ENCODE measurements at places on chromosomes 7 and 10.

DNA sequence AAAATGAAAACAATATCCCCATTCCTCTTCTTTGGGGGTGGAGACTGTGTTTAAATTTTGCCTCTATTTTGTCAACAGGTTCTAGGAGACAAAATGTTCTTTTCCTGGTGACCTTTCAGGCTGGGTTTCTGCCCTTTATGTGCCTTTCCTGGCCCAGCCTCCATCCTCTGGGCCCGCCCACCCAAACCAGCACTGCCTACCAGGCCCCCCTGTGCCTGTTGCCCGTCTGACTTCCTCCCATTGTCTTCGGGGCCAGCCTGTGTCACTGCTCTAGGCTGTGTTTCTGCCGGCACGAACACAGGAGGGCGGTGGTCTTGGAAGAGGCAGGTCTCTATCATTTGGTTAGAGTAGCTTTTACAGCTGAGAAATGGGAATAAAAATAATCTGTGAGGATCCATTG is 13.9 kb downstream of the TSPAN14 start:
- no peak for DNase-seq

- DNase-seq, result peak; percentile 89
Observed at GRCh38 chr10:112949875-112950507, at the start of gene TCF7L2. TCF7L2 (plus strand) TSS chr10:112950247; CDS start chr10:112950757, 510 bp downstream.

GRCh38 chr10:119190353-119190752 is 11.7 kb upstream of the PRDX3 start:
- peak; percentile 92 for DNase-seq

DNA sequence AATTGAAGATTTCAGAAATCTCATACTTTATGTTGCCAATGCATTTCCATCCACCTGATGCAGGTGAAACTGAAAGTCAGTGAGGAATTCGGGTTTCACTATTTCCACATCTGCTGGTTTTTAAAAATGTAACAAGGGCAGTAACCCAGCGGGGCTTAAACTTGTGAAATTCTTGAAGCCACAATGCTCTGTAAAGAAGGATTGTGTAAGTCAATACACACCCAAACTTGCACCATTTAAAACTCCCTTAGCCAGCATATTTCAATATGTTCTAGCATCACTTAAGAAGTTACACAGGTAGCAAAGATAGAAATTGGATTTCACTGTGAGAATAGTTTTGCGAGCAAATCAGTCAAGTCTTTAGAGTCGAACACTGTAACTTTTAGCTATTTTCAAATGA is 386.1 kb downstream of the PLXDC2 start:
- DNase-seq, result no peak

GRCh38 chr7:77935652-77936348 is 137.2 kb downstream of the PHTF2 start:
- DNase-seq, result no peak

- DNase-seq, result no peak
Observed at GRCh38 chr10:70575486-70575873, 27.1 kb downstream of the PRF1 start.

GRCh38 chr7:1873070-1873405 is 203.0 kb downstream of the ELFN1 start:
- no peak for DNase-seq

DNA sequence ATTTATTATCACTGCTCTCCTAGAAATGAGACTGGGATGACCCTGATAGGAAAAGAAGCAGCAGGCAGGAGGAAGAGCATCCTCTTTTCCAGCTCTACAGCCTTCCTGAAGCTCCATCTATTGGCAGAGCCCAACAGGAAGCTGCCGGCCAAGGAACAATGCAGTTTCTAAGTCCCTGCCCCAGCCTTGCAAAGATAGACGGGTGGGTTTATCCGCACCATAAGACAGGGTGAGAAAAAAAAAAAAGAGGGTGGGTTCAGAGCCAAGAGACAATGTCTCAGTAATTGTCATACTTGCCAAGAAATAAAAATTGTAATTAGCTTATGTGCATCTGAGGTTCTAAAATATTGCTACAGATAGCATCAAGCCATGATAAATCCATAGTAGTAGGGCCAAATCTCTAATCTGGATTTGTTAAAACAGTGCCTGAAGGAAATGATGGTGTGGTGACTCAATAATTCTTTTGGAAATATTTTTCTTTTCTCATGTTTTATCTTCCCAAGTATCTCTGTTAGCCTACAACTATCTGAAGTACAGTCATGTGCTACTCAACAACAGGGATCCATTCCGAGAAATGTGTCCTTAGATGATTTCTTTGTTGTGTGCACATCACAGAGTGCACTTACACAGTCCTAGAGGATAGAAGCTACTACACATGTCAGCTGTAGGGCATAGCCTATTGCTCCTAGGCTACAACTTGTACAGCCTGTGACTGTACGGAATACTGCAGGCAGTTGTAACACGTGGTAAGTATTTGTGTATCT is 242.9 kb upstream of the CXCL12 start:
- peak; percentile 36 for DNase-seq

DNA sequence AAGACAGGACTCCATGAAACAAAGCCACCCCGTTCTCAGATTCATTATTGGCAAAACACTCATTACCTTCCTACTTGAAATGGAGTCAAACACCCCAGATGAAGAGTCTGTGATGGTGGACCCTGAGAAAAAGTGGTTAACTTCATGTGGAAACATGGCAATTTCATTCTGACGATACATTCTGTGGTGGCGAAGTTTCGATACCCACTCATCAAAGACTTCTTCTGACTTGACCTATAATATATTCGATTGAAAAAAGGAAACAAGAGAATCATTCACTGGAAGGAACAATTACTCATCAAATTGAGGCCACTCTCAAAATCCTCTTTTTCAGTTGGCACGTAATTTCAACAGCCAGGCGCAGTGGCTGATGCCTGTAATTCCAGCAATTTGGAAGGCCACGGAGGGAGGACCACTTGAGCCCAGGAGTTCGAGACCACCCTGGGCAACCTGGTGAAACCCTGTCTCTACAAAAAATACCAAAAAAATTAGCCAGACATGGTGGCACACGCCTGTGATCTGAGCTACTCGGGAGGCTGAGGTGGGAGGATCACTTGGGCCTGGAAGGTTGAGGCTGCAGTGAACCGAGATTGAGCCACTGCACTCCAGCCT is 108.8 kb upstream of the GSDME start:
- no peak for DNase-seq

- DNase-seq, result no peak
Observed at GRCh38 chr10:118810796-118811505, 56.2 kb upstream of the CACUL1 start.

DNA sequence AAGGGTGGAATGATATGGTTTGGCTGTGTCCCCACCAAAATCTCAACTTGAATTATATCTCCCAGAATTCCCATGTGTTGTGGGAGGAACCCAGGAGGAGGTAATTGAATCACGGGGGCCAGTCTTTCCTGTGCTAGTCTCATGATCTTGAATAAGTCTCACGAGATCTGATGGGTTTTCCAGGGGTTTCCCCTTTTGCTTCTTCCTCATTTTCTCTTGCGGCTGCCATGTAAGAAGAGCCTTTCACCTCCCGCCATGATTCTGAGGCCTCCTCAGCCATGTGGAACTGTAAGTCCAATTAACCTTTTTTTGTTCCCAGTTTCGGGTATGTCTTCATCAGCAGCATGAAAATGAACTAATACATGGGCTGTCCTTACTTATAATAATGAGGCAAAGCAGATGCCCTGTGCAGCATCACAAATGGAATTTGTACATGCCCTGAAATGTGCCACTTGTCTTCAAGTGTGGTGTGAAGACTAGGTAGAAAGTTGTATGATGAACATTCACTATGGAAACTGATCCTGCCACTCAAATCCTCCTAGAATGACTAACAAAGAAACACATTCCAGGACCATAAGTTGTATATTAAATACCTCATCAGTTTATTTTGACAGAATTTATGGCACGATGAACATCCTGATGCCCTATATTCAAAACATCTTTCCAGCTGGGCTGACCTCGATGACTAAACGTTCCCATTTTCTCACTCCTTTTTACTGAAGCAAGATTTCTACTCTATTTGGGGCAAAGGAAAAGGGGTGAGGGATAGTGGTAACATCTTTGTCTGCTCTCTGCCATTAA is 122.8 kb upstream of the CTTNBP2 start:
- DNase-seq, result no peak

DNA sequence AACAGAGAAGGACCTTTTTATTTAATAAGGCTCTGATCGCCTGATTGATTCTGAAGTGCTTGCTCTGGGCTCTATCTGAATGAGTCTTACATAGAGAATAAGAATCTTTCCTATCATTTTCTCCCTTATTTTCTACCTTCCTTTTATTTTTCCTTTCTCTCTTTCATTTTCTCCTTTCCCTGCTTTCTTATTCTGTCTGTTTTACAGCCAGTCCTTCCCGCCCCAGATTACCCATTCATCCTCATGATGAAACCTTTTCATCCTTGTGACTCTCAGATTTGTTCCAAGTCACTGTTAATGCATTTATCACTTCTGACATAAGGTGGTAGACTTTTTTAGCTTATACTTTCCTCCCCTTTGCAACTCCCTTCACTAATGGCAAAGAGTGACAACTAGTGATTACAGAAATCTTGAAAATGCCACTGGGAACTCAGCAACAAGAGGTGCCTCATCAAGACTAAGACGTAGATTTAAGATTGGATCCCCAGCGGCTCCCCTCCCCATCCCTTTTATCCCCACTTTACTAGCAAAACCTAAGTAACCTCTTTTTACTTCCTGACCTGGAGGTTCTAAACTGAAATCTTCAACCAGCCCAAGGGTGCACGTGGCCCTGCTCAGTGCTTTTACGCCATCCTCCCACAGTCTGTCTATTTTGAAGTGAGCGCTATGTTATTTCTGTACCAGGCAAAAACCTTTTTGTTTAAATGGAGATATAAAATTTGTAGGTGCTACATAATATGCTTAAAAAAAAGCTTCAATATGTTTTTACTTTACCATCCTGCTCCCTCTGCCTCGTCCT is 179.8 kb downstream of the DYNC1I1 start:
- DNase-seq, result no peak

DNA sequence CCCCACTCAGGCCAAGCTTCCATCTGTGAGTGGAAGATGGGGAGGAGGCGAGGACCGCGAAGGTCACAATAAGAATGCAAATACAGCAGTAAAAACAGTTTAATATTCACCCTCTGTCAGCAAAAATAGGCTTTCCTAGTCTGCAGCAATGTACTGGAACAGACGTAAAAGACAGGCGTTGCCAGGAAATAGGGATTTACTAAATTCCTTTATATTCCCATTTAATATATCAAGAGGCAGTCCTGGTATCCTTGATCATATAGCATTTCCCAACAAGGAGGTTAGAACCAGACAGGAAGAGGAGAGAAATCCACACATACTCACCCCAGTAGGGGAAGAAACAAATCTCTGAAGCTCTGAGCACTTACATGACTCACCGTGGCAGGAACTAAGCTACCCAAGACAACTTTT is 1054.9 kb upstream of the C7orf33 start:
- peak; percentile 7 for DNase-seq

- DNase-seq, result no peak
Observed at GRCh38 chr7:69837387-69838068, 239.3 kb downstream of the AUTS2 start.

DNA sequence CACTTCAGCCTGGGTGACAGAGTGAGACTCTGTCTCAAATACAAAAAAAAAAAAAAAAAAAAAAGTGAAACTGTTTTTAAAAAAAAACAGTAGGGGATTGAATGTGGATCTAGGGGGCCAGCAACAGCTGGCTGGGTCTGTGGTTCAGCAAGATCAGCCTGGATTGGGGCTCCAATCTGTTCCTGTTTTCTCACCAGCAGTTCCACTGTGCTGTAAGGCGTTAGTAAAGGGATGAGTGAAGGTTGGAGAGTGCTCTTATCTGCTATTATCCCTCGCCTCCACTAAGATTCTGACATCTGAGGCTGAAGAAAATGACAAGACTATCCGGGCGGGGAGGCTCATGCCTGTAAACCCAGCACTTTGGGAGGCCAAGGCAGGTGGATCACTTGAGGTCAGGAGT is 41.6 kb upstream of the GTF2IRD1 start:
- DNase-seq, result no peak

DNA sequence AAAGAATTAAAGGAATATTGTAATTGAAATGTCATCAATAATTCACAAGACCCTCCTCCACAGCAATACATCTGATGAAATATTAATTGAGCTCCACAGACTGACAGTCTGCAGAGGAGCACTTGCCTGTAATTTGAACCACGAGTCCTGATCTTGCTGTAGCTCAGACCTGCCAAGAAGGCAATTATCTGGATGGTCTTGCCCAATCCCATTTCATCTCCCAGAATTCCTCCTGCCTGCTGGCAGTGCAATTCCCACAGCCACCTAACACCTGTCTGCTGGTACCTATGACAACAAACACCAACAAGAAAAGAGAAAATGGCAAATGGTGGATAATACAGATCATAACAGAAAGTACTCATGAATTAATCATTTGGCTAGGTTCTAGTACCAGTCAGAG is 38.5 kb downstream of the ERCC6 start:
- no peak for DNase-seq

Measured in AG04450 (cell line).